NCI-H460 (cell line): ENCODE measurements at places on chromosomes 4 and X. TPM values are rescaled to one million over a fixed set of nuclear protein-coding genes. Genes with fewer than 3 reads are reported as not detected.

CLTRN gene
- total RNA-seq: 6.6 and 7.7 TPM in 2 replicates

CLNK gene
- not detected in 2 replicates for total RNA-seq

DNA sequence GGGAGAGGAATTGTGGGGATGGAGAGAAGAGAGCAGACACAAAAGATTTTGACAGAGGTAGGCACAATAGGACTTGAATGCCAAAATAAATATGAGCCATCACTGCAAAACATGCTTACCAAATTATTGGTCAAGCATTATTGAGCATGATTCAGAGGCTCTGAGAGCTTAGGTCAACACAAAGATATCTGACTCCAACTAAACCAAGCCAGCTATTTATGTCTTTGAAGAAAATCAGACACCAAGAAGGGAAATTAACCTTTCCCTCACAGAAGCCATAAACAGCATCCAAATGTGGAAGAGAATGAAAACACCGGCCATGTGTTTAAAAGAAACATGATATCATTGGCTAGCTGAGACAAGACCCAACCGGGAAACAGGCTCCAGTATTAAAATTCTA lies 323.2 kb downstream of the RAB28 start:
- DNase-seq: no peak

- DNase-seq: no peak
These were observed 145.7 kb upstream of the NUDT6 start for GRCh38 chr4:123068081-123068480.

DNA sequence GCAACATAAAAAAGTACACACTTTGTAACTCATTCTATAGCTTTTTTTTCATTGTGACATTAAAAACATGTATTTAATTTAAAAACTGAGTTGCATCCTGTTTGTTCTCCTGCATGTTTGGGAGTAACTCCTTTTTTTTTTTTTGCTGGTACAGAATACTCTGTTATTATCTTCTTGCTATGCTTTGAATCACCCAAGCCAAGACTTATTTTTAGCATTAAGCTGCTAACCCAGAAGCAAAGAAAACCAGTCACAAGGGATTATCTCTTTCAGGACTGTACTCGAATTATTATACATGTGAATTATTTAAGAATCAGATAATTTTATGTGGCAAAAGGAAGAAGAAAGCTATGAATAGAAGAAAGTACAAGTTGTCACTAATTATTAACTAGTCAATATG lies 194.9 kb downstream of the ADAMTS3 start:
- no peak for DNase-seq

DNA sequence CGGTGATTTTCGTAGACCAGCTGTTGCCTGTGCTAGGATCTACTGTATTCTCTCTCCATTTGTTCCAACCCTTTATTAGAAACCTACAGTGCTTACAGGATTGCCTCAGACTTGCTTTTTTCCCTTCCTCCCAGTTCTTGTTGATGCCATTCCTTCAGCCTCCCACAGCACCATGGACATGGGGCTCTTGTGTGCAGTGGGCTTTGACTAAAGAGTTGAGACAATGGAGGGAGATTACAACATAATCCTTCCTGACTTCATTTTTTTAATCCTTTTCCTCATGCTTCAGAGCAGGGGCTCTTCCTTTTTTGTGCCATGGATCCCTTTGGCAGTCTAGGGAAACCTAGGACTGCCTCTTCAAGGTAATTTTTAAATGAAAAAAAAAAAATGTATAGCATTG lies 92.1 kb downstream of the BMPR1B start:
- DNase-seq: no peak

DNA sequence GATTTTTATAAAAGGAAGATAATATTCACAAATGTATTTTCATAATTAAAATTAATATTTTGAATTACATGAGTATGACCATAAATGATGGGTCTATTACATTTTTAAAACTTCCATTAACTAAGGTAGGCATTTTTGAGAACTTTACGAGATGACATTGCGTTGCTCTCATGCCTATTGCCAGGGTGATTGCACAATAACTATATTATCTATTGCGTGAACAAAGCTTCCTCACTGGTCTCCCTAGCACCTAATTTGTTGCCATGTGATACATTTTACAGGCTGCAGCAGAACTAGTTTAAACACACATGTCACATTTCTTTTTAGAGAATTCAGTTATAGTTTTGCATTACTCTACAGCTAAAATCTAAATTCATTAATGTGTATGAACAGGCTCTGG lies 289.7 kb upstream of the GRID2 start:
- DNase-seq: no peak

CDKL5 gene
- 4.6 and 6.3 TPM in 2 replicates for total RNA-seq

PCDH18 gene
- total RNA-seq: 0.35 and 0.46 TPM in 2 replicates

DNA sequence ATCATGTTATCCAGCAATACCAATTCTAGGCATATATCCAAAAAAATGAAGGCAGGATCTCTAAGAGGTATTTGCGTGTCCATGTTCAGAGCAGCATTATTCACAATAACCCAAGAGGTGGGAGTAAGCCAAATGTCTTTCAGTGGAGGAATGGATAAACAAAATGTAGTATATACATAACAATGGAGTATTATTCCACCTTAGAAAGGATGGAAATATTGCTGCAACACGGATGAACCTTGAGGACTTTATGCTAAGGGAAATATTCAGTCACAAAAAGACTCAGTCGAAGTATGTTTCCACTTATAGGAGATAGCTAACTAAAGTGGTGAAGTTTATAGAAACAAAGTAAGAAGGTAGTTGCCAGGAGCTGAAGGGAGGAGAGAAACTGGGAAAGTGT lies 74.3 kb downstream of the LARP1B start:
- DNase-seq: no peak

DNA sequence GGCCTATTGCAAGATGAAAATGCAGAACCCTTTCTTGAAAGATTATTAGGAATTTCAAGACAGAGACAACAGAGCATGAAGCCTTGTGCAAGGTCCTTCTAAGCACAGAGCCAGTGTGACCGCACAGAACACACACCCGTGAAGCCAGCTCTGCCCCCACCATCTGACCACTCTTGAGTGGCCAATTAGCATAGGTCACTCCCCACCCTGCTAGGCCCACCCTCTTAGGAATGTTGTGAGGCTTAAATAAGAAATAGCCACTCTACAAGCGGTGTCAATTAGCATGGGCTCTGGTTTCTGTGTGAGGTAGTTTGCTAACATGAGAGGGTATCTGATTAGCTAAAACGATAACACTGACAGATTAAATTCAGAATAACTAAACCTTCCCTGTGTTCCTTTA lies 152.9 kb downstream of the PTTG2 start:
- DNase-seq: no peak

DNA sequence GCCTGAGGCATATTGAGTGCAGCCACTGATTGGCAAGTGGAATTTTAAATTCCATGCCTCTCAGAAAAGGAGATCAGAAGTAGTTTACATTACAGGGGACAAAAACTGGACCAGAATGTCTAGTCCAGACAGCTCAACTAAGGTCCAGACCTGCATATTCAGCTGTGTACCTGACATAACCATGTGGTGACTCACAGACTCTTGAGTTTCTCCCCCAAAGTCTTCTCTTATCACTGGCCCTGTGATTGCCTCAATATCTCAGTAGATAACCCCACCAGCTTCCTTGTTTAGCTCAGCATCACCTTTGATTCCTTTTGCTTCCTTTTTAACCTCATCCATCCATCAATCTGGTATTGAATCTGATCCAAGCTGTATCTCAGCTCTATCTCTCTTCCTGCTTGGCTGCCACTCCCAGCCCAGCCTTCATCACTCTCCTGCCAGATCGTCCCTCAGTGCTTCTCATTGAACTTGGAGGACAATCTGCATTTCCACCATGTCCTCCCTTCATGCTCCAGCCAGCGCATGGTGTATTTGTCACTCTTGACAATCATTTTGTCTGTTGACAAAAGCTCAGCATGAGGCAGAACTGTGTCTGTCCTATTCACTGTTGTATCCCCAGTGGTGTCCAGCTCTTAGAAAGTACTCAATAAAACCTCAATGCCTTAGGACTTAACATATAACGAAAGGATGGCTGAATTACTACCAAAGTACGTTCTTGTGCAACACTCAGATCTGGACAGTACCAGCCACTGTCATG lies 27.8 kb upstream of the SLC2A9 start:
- DNase-seq: no peak

TKTL2 gene
- not detected in 2 replicates for total RNA-seq

DNA sequence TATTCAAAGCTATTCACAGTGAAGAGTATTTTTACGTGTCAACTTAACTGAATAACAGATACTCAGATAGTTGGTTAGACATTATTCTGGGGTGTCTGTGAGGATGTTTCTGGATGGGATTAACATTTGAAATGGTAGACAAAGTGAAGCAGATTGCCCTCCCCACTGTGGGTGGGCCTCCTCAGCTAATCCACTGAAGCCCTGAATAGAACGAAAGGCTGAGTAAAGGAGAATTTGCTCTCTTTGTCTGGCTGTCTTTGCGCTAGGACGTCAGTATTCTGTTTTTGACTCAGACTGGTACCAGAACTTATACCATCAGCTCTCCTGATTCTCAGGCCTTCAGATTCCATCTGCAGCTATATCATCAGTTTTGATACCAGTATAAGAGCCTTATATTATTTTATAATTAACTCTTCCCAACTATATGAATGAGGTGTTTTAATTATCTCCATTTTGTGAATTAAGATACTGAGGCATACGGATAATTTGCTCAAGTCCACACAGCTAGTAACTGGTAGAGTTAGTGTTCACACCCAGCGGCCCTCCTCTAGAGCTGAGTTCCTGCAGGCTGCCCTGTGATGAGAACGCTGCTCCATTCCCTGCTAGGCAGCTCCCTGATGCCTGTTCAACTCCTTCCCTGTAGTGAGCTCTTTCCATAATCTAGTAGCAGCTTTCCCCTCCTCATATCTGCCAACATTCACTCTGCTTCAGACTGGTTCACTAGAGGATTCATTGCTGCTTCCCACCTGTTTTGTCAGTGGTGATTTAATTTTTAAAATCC lies 87.5 kb downstream of the RBM46 start:
- no peak for DNase-seq

- no peak for DNase-seq
These were observed 127.0 kb downstream of the HS6ST2 start for GRCh38 chrX:132831336-132831973.

- DNase-seq: no peak
These were observed 7.4 kb upstream of the RELL1 start for GRCh38 chr4:37693450-37694190.

CT55 gene
- total RNA-seq: not detected in 2 replicates

DNA sequence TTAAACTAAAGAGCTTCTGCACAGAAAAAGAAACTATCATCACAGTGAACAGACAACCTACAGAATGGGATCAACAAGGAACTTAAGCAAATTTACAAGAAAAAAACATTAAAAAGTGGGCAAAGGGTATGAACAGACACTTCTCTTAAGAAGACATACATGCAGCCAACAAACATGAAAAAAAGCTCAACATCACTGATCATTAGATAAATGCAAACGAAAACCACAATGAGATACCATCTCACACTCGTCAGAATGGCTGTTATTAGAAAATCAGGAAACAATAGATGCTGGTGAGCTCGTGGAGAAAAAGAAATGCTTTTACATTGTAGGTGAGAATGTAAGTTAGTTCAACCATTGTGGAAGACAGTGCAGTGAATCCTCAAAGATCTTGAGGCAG lies 27.8 kb downstream of the PAPSS1 start:
- DNase-seq: no peak

DNA sequence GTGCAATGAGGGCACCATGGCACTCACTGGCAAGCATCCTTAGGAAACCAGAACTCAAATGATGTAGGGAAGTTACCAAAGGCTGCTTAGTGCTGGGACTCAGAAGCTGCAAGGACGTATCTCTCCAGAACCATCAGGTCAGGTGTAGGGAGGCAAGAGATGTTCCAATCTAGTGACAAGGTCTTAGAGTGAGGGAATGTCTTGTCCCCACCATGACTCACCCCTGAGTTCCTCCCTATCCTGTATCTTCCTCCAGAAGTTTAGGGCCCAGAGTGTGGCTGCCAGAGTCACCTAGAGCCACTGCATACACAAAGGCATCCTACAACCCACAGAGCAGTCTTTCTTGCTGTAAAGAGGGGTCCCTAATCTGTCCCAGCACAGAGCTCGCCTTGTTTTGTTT lies 14.1 kb upstream of the IRAK1 start:
- DNase-seq: no peak

DNA sequence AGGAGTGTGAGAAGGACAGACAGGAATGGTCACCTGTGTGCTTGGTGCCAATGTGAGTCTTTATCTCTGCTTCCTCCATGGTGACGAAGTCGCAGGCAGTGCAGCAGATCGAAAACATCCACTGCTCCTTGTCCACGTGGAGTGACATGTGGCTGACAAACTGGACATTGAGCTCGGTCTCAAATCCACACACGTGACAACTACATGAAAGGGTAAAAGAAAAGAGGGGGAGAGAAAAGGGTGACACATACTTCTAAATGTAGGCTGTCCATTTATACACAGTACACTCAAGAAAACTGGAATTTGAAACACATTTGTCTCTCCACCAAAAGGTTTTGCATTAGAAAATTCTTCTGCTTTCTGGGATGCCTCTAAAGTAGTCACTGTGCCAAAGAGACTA lies 94.5 kb downstream of the C4orf51 start:
- no peak for DNase-seq

DNA sequence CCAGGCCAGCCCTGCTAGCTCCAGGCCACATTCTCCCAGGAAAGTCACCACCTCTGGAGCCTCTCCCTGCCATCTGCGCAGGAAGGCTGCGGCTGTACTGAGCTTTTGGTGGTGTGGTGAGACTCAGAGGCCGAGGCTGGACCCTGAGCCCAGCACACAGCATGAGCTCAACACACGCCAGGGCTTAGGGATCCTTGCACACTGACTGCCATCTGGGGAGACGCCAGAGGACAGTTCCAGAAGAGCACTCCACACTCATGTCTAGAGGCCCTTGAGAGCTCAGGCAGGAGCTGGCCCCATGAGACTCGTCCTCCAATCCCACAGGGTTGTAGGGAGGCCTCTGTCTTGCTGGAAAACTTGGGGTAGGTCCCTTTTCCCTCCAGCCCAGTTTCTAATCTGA lies 40.6 kb downstream of the ABLIM2 start:
- DNase-seq: no peak

DNA sequence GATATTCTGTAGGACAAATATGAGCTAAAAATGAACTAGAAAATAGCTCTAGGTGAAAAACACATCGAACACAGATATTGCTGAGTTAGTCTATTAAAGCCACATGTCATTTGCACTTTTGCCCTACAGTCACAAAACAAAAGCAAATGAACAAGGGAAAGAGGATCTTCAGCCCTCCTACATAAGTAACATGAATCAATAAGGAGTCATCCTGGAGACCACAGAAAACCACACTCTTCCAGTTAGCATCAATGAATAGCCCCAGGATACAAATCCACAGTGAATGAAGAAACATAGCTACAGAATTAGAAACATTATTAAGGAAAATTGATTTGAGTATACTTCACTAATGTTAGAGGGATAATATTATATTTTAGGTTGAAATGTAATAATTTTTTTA lies 311.4 kb downstream of the MAPK10 start:
- no peak for DNase-seq

- DNase-seq: no peak
These were observed 10.3 kb downstream of the CTBP1 start for GRCh38 chr4:1238676-1239000.

- peak; percentile 47 for DNase-seq
These were observed 714.5 kb upstream of the TENM3 start for GRCh38 chr4:181528570-181529184.

- DNase-seq: no peak
These were observed 2.6 kb upstream of the PRPS1 start for GRCh38 chrX:107625739-107626138.
